ENCODE measurements at places on chromosomes 13 and 19.

DNA sequence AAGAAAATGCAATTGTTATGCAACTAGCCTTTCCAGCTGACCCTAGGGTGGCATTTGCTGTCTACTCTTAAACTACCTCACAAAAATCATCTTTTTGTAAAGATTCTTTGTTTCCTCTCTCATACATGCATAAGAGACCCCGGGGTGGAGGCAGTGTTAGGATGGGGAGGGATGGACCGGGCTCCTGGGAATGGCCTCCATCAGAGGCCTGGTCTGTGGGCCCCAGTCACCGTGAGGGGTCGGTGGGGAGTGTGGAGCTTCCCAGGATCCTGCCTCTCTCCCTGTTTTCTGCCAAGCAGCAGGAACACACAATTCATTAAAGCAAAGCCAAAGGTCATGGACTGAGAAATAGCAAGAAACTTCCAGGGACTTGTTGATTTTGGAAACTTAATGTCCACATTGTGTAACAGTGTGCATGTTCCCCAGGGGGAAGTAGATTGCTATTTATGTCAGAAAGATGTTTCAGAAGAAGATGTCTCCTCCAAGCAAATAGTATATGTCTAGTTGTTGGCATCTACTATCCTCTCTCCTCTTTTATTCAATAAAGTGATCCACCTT, 241.4 kb downstream of the ENOX1 start:
- DNase-seq, result no peak

GRCh38 chr13:54018485-54018884, 989.9 kb downstream of the OLFM4 start:
- DNase-seq, result no peak

DNA sequence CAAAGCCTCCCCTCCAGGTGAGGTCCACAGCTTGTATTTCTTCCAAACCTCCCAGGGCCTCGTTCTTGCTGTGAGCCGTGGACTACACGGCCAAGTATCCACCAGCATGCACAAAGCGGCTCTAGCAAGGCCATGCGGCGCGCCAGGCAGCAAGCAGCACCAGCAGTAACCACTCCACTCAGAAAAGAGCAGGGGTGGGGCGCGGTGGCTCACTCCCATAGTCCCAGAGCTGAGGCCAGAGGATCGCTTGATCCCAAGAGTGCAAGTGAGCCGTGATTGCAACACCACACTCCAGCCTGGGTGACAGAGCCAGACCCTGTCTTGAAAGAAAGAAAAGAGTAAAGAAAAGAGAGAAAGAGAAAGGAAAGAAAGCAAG, 4.7 kb downstream of the CCDC8 start:
- no peak for DNase-seq

- DNase-seq, result no peak
These were observed 420.8 kb upstream of the SLITRK1 start for GRCh38 chr13:84303035-84303434.

- no peak for DNase-seq
These were observed 38.4 kb upstream of the STARD13 start for GRCh38 chr13:33323801-33324510.

DNA sequence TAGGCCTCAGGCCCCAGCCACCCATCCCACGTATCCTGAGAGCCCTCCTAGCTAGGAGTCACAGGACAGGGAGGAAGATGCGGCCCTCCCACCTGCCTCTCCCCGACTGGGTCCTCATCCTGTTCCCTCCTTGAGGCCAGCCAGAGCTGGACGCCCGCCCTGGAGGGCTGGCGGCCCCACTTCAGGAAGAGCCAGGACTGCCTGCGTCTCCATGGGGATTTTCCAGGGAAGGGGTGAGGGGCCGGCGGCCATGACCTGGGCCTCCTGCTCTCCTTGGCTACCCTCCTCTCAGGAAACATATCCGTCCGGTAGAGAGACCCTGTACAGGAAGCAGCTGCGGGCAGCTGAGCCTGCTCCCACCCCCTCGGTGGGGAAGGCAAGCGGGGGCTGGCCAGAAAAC, 11.3 kb upstream of the PRKD2 start:
- no peak for DNase-seq

GRCh38 chr19:34336781-34337271, 28.2 kb upstream of the GPI start:
- DNase-seq, result no peak

GRCh38 chr13:95403349-95404140, 102.3 kb upstream of the ABCC4 start:
- DNase-seq, result no peak

- DNase-seq, result no peak
These were observed 38.9 kb downstream of the MTUS2 start for GRCh38 chr13:28859069-28859468.

GRCh38 chr19:16627193-16627927, 644 bp downstream of the MED26 start:
- no peak for DNase-seq

- no peak for DNase-seq
These were observed 152.2 kb upstream of the UBL3 start for GRCh38 chr13:30002577-30002976.

- DNase-seq, result no peak
These were observed 3.4 kb downstream of the TCF3 start for GRCh38 chr19:1648920-1649541.

DNA sequence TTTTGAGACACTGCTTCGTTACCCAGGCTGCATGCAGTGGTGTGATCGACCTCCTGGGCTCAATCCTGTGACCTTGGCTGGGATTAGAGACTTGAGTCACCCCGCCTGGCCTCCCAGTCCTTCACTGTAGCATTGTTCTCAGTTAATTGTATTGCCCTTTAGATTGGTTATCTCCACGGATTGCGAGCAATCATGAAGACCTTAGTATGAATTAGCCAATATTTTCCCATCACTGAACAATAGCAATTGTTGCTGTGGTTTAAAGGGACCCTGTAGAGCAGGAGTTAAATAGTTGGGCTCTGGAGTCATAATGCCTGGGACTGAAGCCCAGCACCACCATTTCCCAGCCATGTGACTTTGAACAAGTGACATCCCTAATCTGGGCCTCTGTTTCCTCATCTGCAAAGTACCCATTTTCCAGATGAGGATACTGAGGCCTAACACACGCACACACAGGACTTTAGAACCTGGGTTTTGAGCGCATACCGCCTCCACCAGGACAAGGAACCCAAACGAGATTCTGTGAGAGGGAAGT, 8.4 kb downstream of the PPP1R14A start:
- DNase-seq, result no peak

- DNase-seq, result no peak
These were observed 256.4 kb downstream of the DLEU7 start for GRCh38 chr13:50587115-50587514.

GRCh38 chr19:48552406-48553322, 692 bp downstream of the SULT2B1 start:
- DNase-seq, result no peak

DNA sequence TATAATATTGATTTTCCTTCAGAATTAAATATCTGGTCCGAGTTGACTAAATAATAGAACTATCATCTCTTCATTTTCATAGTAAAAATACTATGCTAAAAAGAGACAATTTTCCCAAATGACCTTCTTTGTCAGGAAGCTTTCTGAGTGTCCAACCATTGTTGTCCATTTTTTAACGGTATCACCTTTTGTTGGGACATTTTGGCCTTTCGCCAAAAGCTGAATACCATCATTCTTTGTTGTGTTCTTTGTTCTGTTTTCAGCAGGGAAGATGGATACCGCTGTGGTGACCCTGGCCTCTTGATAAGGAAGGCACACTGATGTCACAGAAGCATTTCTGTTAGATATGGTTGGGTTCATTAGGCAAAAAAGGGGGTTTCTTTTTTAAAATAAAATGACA, 654.4 kb upstream of the GPC6 start:
- no peak for DNase-seq

DNA sequence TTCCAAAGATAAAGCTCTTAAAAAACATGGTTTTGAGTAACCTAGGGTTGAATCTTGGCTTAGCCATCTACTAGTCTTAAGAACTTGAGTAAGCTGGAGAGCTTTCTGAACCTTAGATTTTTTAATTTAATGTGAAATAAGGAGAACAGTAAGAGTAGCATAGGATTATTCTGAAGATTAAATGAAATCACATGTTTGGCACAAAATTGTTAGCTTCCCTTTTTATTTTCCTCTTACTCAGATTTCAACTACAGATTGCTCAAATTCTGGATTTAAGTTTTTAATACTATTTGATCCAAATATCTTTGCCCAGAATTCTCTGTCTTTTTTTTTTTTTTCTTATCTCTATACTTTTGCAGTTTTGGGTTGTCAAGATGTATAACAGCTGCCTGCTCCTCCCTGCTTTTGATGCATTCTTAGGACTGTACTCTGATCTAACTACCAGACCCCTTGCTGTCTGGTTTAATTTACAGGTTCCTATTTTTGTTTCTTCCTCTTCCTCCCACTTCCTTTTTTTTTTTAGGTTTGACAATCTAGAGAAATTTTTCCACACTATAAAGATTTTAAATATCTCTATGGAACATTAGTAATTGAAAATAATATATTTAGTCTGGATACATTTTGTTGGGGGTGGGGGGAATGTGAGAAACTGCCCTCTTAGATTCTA, 12.3 kb downstream of the POMP start:
- no peak for DNase-seq

DNA sequence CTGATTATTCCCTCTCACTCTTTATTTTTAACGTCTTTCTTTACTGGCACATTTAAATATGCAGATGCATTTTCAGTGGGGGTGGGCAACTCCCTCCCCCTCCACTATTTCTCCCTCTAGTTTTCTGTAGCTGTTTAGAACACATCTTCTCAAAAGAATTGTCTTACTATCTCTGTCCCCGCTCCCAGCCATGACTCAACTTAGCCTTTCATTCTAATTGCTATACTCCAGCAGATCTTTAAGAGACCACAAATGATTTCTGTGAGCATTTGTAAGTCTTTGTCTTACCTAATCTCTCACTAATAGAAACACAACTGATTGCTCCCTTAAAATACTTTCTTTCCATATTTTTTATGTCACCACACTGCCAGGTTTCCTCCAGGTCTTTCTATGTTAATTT, 350.9 kb downstream of the SPRY2 start:
- no peak for DNase-seq

- DNase-seq, result no peak
These were observed 239.1 kb upstream of the HTR2A start for GRCh38 chr13:47135800-47136503.

GRCh38 chr13:85427416-85427815, 371.8 kb downstream of the SLITRK6 start:
- DNase-seq, result no peak

DNA sequence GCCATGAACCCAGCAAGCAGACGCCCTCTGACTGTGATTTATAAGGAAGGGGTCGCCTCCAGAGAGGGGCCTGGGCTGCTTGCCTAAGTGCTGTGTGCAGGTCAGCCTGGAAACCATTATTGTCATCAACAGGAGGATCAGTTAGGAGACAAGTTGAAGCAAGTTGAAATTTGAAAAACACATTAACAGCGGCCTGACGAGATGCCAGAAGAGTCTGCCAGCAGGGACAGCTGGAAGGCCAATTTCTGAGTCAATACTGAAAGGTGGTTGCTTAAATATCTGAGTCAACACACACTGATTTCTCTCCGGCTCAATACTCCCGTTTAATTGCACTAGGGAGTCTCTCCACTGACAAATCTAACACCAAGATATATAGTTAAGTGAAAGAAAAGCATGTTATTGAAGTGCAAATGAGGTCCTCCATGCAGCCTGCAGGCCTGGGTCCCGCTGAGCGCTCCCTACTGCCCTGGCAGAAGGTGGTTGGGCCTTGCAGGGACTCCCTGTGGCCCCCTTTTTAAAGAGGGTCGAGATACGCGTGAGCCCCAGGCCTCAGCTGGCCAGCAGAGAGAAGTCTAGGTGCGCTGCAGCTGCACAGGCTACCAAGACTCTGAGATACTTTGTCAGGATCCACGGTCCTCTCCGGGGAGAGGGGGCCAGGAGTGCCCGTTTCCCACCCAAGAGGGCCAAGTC, 91.1 kb downstream of the RNASEH2B start:
- no peak for DNase-seq

DNA sequence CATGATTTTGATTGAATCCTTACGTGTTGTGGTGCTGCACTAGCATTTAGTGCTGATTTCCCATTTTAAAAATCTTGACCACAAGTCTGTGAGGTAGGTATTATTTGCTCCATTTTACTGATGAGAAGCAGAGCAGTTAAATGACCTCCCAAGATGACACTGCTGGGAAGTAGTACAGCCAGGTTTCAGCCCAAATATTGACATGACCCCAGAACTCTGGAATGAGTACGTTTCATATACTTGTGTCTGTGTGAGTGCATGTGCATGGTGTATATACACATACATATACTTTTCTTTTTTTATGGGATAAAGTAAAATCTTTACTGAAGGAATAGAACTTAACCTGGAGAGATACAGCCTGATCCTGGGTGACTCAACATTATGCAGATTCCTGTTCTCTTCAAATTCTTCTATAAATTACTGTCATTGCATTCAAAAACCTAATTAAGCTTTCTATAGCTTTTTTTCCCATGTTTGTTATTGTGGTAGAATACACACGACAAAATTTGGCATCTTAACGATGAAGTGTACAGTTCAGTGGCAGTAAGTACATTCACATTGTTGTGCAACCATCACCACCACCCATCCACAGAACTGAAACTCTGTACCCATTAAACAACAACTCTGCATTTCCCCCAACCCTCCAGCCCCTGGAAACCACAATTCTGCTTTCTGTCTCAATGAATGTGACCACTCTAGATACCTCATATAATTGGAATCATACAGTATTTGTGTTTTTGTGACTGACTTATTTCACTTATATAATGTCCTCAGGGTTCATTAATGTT, 311.9 kb downstream of the MTUS2 start:
- no peak for DNase-seq

DNA sequence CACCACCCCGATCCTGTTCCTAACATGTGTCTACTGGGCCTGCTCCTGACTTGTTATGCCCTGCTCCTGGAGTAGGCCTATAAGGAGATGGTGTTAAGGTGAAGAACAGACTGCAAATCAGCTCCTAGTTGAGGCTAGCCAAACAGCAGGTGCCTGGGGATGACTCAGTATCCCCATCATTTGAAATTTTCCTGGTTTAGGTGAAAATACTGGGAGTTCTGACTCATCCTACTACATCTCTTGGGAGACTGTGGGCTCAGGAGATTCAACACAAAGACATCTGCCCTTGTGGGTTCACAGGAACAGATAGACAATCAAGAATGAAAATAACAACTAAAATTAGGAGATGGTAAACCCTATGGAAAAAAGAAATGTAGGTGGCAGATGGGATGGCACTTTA, 41.2 kb downstream of the BRD4 start:
- DNase-seq, result no peak

DNA sequence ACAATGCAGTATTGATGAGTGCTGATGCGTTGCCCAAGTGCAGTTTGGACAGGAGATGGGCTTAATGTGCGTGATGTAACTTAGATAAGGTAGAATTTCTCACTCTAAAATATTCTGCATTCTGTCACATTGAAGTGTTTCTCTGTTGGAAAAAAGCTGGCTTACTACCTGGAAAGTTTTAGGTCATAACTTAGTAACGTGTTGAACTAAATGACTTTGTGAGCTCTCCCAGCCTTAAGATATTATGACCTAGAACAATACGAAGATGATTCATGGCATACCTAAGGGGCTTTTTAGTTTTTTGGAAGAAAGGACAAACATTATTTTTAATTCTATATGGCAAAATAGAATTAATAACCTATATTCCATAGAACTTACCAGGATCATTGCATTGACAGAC, 9.0 kb downstream of the UFM1 start:
- no peak for DNase-seq

GRCh38 chr19:34461375-34462100, 20.0 kb upstream of the WTIP start:
- no peak for DNase-seq
